GM23248 (cell line): ENCODE measurements at places on chromosomes 5 and 9.

DNA sequence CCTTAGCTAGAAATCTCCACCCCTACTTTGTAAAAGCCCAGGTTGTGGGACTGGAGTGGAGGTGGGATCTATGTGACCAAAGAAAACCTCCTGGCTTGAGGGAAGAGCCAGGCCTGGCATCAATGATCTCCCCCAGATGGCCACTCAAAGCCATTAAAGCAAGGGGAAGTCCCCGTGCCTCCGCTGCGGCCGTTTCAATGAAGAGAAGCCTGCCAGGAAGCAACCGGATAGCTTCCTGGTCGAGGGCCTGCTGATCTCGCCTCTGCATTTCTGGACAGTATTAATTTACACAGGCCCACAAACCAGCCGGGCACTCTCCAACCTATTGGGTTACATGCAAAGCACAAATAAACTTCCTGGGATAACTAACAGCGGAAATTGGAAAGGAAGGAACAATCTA lies 160.5 kb upstream of the MSX2 start:
- DNase-seq: no peak

GRCh38 chr5:149935431-149935901 lies 9.1 kb downstream of the PDE6A start:
- no peak for DNase-seq

DNA sequence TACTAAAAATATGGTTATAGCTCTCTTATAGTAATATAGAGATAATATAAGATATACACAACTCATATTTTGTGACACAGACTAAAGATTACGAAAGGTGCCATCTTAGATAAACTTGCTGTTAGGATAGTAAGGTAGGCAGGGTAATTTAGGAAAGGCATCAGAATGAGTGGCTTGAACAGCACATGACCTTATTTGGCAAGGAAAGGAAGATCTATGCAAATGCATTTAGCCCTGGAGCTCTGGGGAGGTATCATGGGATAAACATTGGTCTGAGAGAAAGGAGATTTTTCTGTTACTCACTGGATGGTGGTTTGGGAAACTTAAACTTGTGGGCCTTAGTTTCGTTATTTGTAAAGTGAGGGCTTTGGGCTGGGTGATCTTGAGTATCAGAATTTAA lies 65.8 kb downstream of the KCTD16 start:
- no peak for DNase-seq

DNA sequence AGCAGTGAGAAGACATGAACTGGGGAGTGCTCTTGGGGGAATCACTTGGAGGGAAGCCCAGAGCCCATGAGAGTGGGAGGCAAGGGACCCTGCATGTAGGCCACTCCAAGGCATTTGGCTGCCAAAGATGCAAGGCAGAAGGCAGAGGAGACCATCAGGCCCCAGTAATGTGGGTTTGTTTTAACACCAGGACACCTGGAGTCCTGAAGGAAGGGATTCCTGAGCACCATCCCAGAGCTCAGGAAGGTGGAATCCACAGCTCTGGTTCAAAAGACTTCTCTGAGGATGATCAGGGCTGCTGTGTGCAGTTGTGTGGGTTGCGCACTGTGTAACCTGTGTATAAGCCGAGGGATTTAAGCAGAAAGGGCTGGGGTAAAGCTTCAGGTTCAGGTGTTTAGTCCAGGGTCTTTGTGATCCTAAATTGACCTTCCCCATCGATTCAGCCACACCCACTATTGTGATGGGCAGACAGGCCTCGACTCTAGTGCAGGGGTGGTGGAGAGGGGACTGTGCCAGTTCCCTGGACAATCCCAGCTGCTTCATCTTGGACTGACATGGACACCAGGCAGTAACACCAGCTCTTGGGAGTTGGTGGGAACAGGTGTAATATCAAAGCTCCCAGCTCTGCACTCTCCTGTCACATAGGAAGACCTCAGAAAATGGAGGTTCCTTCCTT lies 11.0 kb downstream of the B4GALT7 start:
- DNase-seq: no peak

- peak; percentile 43 for DNase-seq
These were observed 38.9 kb downstream of the SNX30 start for GRCh38 chr9:112789473-112789872.

GRCh38 chr5:28743025-28743715 lies 1704.8 kb upstream of the CDH9 start:
- DNase-seq: no peak

DNA sequence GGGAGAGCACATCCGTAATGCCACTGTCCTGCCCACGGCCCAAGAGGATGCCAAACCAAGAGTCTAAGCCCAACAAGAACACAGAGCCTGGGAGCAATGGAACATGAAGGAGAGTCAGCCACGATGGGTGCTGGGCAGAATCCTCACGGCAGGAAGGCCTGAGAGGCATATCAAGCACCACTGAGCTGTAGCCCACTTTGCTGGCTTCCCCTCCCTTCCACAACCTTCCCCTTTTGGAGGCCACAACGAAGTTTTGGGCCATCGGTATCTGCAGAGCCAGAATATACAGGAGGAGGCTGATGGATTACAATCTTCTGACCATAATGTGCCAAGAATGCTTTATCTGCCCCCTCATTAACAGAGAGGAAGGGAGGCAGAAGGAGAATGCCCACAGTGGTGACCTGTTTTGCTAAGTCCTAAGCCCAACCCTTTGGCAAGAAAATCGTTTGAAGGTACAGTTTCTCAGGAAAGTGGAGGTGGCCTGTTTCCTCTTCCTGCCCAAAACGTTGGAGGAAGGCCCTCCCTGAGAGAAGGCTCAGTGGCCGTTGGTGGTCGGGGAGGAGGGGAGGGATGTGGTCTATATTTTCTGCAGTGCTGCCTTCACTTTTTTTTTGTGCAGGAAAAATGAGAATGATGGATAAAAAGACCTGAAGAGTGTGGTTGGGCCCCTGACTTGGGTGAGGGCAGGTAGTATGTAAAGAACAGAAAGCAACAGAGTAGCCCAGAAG lies 26.2 kb downstream of the MACROH2A1 start:
- DNase-seq: no peak

DNA sequence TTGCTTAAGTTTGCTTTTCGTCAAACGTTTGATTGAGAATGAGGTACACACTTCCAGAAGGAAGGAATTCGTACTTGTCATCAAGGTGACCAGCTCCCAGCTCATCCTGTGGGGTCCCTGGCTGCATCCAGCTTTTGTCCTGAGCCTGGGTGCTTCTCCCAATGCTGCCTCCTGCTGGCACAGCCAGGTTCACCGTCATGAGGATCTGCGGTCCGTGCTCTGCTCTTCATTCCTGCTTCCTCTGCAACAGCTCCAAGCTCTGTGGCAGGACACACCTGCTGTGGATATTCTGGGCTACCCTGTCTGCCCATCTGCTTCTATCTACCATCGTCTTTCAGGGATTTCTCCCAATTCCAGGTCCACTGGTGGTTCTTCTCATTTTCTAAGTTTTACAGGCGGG lies 13.3 kb upstream of the UBE2QL1 start:
- DNase-seq: peak; percentile 31

DNA sequence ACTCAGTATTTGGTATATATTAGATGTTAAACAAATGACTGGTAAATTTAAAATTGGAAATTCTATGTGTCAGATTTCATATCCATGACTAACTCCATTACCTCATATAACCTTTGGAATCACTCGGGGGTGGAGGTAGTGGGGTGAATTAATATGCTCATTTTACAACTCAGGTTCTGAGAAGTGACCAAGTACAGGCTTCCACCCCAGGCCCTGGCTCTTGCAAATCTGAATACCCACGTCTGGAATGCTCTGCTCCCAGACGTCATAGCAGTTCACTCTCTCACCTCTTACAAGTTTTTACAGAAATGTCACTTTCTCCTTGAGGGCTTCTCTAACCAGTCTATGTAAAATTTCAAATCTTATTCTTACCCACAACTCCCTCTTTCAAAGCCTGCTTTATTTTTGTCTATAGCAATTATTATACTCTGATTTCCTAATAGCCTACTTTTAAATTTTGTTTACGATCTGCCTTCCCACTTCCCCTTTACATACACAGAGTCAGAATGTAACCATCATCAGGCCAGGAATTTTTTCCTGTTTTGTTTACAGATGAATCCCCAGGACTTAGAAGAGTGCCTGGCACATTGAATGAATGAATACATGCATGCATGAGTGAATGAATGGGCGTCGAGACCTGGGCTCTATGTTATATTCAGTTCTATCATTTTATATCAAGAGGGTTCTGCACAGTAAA lies 134.1 kb upstream of the IFNE start:
- DNase-seq: peak; percentile 97

DNA sequence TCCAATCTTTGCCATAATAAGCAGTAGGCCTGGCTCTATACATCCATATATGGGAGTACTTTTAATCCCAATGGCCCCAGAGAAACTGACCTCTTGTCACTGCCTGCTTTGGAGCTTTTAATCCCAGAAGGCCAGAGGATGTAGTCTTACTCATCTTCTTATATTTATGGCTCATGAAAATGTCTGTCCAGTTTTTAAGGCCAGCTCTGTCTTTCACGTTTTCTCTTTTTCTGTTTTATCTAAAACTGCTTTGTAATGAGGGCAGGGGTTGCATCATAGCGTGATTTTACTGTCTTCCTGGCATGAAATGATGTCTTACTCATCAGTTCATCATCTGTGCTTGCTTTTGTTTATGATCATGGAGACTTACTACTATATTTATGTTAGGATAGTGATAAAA lies 1094.9 kb downstream of the MAT2B start:
- DNase-seq: no peak

GRCh38 chr9:2043243-2043642 lies 28.1 kb downstream of the SMARCA2 start:
- no peak for DNase-seq

DNA sequence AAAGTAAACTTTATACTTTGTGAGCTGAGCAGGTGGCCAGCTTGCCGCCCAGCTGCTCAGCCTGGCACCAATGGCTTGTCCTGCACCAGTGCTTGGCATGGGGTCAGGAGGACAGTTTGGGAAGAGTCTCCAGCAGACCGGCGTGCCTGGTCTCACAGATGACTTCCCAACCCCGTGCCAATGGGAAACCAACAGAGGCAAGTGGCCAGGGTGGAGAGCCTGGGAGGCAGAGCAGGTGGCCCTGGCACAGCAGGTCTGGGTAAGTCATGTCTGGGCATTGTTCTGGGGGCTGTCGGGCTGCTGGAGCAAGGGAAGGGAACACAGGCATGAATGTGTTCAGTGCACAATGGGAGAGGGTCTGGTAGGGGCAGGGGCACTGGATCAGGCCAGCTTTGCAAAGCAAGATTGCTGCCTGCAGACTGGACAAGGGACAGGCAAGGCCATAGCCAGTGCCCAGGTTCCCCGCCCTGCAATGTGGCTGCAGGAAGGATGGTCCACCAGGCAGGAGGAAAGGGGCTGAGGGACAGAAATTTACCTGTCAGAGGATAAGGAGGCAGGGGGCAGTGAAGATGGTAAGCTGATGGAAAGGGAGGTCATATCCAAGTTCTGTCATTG lies 76.2 kb upstream of the ALDH1B1 start:
- DNase-seq: no peak

- peak; percentile 78 for DNase-seq
These were observed 260.3 kb upstream of the ADAMTS16 start for GRCh38 chr5:4879693-4880303.

DNA sequence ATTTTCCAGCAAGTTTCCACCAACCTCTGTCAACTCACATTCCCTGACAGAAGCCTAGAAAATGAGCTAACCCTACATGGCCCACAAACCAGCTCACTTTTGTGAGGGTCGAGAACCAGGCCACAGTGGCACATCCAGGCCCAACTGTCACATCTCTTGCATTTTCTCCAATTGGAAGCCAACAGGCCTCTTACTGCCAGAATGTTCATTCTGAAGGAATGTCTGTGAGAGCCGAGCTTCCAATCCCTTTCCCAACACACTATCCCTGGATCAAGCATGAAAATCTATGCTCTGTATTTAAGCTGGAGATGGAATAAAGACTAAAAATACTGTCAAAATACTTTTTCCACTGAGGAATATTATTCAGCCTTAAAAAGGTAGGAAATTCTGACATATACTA lies 20.0 kb downstream of the MARCHF3 start:
- peak; percentile 63 for DNase-seq

GRCh38 chr5:65871182-65871581 lies 55.2 kb upstream of the ERBIN start:
- peak; percentile 82 for DNase-seq

GRCh38 chr9:129336130-129336528 lies 158.1 kb upstream of the IER5L start:
- peak; percentile 59 for DNase-seq

DNA sequence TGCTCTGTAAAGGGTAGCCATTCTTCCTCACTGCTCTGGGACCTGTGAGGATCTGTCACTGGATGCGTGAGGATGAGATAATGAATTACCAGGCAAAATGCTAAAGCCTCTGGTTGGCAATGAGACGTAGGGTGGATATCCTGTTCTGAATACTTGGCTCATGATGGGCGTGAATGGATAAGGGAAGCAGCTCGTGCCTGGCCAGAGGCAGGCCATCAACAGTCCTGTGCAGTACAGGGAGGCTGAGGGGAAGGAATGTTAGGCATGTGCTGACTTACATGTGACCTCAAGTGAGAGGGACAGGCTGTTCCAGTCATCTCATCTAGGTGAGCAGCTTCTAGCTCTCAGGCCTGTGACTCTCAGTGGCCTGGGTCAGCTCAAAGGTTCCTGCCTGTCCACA lies 172.8 kb downstream of the CARTPT start:
- peak; percentile 40 for DNase-seq

GRCh38 chr9:86918556-86918955 lies 28.8 kb downstream of the GAS1 start:
- peak; percentile 7 for DNase-seq

DNA sequence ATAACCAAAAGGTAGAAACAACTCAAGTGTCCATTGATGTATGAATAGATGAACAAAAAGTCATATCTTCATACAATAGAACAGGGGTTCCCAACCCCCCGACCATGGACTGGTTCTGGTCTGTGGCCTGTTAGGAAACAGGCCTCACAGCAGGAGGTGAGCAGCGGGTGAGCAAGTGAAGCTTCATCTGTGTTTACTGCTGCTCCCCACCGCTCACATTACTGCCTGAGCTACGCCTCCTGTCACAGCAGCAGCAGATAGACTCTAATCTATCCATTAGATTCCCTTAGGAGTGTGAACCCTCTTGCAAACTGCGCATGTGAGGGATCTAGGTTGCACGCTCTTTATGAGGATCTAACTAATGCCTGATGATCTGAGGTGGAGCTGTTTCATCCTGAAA lies 478.0 kb downstream of the BRINP1 start:
- DNase-seq: no peak

- DNase-seq: no peak
These were observed 28.4 kb downstream of the ABO start for GRCh38 chr9:133246562-133246961.

DNA sequence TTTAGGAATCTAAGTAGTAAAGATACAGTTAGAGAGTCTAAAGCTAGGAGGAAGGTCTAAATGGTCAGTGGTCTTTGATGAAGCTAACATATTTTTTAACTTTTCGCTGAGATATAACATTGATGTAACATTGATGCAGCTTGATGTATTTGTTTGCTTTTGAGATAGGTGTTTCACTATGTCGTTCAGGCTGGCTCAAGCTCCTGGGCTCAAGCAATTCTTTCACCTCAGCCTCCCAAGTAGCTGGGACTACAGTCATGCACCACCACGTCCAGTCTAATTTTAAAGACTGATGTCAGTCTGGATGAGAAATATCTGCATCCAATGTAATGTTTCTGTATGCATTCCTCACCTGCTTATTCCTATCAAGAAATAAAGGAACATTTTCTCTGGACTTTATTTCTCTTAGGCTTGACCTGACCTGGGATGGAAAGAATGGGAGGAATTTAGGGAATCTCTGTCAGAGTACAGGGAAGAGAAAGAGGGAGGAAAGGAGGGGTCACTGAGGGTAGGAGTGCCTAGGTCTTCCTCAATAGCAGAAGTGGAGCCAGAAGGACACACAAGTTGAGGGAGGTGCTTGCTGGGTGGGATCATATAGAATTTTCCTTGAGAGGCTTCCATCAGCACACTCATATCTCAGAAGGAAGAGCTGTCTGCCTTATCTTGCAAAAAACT lies 101.5 kb upstream of the GPBP1 start:
- no peak for DNase-seq

GRCh38 chr5:121968910-121969607 lies 7.3 kb downstream of the SRFBP1 start:
- DNase-seq: peak; percentile 97
